Activated CD8-positive, alpha-beta memory T cell treated with anti-CD3 and anti-CD28 coated beads for 1 hour (primary cell): ENCODE measurements at places on chromosomes 16 and 17.
A peak's percentile ranks its signal among the peaks of the same experiment; 100 is the strongest.

GRCh38 chr16:3595110-3595486 is 16.3 kb downstream of the SLX4 start:
- no peak for DNase-seq

- DNase-seq = no peak
Measured at GRCh38 chr16:57358086-57358420, 530 bp upstream of the CCL22 start.

- DNase-seq = peak; percentile 17
Measured at GRCh38 chr17:60139438-60140285, 10.1 kb upstream of the CA4 start.

DNA sequence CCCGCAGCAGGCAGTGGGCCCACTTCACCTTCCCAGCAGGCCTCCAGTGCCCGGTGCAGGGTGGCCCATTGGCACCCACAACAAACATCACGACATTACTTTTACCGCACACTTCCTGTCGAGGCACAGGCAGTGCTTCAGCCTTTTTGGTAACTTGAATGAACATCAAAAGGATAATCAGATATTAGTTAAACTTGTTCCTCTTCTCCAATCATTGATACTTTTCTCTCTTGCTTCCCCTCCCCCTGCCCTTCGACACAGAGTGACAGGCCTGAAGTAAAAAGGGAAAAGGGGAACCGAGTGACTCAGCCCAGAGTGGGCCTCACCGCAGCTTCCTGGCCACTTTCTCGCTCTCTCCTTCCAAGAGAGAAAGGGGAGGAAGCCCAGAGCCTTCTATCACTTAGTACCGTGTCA is 507.0 kb downstream of the MAF start:
- DNase-seq = no peak

GRCh38 chr17:62892870-62893338 is 73.1 kb upstream of the TANC2 start:
- no peak for DNase-seq

- DNase-seq = no peak
Measured at GRCh38 chr17:43634591-43635125, 27.1 kb downstream of the MEOX1 start.

- no peak for DNase-seq
Measured at GRCh38 chr16:62755938-62756337, 719.7 kb upstream of the CDH8 start.

- DNase-seq = no peak
Measured at GRCh38 chr16:79391395-79391794, 209.1 kb downstream of the MAF start.

GRCh38 chr17:78889531-78889930 is 13.5 kb downstream of the CEP295NL start:
- DNase-seq = no peak

- DNase-seq = no peak
Measured at GRCh38 chr17:49472527-49472926, 22.6 kb upstream of the NGFR start.

DNA sequence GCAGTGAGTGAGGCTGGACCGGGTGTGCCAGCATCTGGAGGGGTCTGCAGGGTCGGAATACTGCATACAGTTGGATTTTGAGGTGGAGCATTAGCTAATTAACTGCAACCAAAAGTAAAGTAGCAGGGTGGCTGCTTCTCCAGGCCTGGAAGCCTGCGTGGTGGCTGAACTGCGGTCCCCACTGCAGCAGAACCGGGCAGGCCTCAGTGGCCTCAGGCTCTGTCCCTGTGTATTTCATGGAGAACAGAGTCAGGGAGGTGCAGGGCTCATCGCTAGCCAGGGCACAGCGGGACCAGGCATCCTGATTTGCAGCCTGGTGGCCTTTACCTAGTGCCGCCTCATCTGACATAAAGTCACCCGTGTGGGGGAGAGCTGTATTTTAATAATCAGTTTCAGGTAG is 131.9 kb downstream of the RPTOR start:
- no peak for DNase-seq

- no peak for DNase-seq
Measured at GRCh38 chr17:41009301-41009760, 403 bp upstream of the KRTAP3-1 start.

- peak; percentile 53 for DNase-seq
Measured at GRCh38 chr17:32319548-32319905, 22.4 kb downstream of the C17orf75 start.
